ENCODE measurements at places on chromosomes 1 and 21.
A peak's percentile ranks its signal among the peaks of the same experiment; 100 is the strongest.

GRCh38 chr1:30708361-30708728 is 15.0 kb downstream of the MATN1 start:
- no peak for DNase-seq

DNA sequence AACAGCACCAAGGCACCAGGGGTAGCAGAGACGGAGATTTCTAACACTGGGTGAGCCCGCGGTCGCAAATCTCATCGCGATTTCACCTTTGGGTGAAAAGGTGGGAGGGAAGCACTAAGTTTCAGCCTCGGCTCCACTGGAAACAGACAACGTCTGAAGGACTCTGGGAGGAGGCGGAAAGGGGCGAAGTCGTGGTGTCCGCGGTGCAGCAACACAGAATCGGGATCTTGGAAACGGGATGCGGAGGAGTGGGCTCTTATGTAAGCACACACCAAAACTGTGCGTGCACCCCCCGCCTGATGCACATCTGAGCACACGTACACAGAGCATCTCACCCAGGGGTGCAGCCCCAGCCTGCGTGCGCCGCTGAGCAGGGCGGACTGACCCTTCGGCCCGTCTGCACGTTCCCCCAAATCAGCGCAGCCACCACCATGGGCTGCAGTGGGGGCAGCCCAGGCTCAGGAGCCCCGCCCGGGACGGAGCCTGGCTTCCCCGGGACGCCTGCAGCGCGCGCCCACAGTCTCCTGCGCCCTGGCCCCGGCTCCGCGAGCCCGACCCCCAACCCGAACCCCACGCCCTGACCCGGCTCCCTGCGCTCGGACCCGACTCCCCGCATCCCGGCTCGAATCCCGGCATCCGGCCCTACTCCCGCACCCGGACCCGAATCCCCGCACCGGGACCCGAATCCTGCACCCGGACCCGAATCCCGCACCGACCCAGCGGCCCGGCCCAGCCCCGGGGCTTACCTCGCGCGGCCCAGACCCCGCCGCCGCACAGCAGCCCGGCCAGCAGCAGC is 670 bp downstream of the CLSTN1 start:
- DNase-seq = no peak

DNA sequence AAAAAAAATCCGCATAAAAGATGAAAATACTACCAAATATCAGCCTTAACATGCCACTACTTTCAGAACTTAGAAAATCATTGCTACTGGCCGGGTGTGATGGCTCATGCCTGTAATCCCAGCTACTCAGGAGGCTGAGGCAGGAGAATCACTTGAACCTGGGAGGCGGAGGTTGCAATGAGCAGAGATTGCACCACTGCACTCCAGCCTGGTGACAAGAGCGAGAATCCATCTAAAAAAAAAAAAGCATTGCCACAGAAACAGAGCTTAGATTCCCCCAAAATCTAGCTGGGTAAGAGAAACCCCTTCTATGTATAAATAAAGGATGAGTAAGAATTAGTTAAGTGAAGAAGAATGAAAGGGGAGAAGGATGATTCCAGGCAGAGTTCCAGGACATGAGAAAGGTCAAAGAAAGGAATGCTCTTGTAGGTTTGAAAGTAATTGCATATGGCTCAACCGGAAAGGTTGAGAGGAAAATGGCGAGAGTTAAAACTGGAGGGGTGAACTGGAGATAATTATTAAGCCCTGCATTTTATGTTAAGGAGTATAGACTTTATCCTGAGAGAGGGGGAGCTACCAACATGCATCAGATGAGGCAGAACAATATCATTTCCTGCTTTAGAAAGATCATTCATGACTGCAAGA is 19.7 kb upstream of the NRDC start:
- peak; percentile 87 for DNase-seq

GRCh38 chr1:108036796-108037562 is 72.0 kb upstream of the VAV3 start:
- DNase-seq = no peak
